Fibroblast of the aortic adventitia (primary cell): ENCODE measurements at places on chromosomes 7 and 10. TPM values are rescaled to one million over a fixed set of nuclear protein-coding genes. Genes with fewer than 3 reads are reported as not detected.

The IFT22 gene
- 38.1 and 57.7 TPM in 2 replicates for total RNA-seq

The OR2A7 gene
- total RNA-seq = 0.81 and 0.98 TPM in 2 replicates

The TTYH3 gene
- total RNA-seq = 9.2 and 27.9 TPM in 2 replicates

The GIMAP2 gene
- 0.27 and 0.98 TPM in 2 replicates for total RNA-seq

The MBLAC1 gene
- 1.9 and 4.2 TPM in 2 replicates for total RNA-seq

The SPRN gene
- 0.18 and 0.82 TPM in 2 replicates for total RNA-seq

GRCh38 chr10:97279121-97279815, 13.2 kb downstream of the ARHGAP19 start:
- peak; percentile 28 for DNase-seq

DNA sequence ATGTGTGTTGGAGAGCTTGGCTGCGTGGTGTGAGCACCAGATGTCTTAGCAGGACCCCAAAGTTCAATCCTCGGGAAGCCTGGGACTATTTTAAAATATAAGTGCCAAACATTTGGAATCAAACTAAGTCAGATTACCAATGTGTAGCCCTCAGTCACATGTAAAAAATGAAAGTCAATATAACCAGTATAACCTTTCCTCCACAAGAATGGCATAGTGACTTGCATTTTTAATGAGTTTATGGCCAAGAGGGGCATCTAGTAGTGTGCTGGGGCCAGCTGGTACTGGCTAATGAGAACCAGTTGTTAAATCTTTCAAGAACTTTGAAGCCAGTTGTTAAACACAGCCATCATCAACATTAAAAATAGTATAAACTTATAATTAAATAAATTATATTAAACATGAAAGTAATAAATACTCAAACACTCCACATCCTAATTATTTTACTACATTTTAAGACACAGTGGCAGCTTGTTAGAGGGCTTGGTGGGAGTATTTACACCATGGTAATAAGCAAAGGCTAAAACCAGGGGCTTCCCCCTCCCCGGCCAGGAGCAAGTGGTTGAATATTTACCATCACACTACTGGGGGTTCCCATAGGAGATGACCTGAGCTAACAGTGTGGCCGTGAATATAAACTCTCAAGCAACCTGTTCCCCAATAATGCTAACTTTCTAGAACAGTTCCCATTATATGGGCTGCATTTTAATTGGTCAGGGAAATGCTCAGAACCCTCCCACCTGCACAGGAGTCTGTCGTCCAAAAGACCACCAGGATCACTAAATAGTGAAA, 7.9 kb upstream of the FAM170B start:
- no peak for DNase-seq

- peak; percentile 65 for DNase-seq
Observed at GRCh38 chr7:47143339-47143738, 438.6 kb downstream of the TNS3 start.

GRCh38 chr7:15602236-15602635, 40.4 kb upstream of the AGMO start:
- DNase-seq = peak; percentile 12

GRCh38 chr7:135755351-135755753, 6.7 kb upstream of the FAM180A start:
- DNase-seq = peak; percentile 32

DNA sequence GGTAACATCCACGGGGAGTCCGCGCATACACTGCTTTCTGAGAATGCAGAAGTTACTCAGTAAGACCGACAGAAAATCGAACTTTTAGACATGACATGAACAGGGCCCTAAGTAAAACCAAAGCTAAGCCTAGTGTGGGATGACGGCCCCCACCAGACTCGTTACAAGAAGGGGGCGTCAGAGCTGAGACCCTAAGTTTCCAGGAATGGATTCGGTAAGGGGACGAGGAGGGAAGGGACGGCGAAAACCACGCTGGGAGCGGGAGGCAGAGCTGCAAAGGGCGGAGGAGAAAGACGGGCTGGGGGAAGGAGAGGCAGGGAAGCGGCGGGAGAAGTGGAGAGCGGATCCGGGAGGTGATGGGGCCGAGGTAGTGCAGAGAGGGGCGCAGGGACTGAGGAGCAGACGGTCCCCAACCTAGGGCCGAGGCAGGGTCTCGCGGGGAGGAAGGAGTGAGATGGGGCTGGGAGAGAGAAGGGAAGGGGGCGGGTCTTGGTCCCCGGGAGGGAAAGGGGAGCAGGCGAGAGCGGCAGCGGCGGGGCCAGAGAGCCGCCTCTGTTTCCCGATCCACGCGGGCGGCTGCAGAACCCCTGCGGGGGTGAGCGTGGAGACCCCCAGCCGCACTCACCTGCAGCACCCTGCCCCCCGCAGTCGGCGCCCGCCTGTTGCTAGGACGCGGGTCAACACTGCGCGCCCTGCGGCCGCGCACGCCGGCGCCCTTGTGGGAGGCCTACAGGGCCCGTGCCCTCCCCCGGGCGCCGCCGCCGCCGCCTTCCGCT, 513 bp downstream of the ODAD2 start:
- DNase-seq = peak; percentile 3

DNA sequence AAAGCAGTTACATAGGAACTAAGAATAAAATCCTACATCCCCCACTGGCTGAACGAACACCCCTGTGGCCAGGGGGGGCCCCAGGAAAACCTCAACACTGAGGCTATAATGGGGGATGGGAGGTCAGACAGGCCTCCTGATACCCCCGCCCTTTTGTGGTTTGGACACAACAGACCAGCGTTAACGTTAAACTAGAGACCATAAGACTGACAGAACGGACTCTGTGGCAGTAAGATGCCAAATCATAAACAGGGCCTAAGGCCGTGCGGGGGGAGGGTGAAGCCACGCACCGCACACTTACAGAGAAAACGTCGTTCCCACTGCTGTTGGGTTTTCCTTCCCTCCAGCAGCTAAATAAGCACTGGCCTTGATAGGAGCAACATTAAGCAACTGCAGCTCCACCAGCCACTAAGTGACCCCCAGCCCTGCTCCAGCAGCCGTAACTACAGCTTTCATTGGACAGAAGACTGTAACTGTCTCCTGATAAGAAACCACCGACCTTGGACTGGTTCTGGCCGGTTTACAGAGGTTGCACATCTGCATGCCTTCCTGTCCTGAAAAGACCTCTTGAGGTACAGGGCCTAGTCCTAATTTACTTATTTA, 3.4 kb upstream of the PPP2R2D start:
- DNase-seq = no peak

DNA sequence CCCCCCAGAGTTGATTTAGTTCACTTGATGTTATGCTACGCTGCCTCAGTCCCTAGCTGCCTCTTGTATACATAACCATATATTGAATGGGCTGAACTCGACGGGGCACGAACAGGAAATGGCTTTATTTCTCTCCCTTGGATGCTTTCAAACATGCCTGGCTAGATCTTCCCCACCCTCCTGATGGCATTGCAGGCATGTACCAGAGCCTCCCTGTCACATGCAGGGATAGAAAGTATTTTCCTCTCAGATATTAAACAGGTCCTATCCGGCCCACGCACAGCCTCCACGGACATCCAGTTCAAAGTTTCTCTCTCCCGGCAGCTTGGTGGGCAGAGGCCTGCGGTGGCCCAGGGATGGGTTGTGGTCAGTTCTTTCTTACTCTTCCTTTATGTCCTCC, 422.1 kb downstream of the RPS24 start:
- no peak for DNase-seq

GRCh38 chr7:115260381-115260780, 338.5 kb downstream of the MDFIC start:
- DNase-seq = peak; percentile 22

GRCh38 chr7:55532150-55532917, 40.0 kb downstream of the VOPP1 start:
- DNase-seq = no peak

GRCh38 chr10:14087566-14087965, 243.2 kb downstream of the FRMD4A start:
- DNase-seq = no peak

DNA sequence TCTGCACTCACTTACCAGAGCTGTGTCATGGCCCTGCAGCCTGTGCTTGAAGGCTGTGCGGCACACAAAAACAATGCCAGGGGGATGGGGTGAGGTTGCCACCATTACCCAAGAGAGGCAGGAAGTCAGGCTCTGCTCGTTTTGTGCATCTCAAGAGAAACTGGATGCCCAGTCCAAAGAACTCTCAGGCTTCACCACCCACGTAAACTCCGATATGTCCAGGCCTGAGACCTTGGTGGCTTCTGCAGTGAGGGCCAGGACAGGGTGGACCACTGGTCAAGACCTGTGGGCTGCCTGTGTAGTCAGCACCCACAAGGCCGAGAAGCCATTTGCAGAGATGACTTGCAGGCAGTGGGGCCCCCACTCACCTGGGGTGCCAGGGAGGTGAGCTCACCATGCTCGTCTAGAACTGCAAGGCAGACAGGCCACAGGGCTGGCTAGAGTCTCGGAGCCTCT, 54.7 kb upstream of the EBF3 start:
- no peak for DNase-seq

DNA sequence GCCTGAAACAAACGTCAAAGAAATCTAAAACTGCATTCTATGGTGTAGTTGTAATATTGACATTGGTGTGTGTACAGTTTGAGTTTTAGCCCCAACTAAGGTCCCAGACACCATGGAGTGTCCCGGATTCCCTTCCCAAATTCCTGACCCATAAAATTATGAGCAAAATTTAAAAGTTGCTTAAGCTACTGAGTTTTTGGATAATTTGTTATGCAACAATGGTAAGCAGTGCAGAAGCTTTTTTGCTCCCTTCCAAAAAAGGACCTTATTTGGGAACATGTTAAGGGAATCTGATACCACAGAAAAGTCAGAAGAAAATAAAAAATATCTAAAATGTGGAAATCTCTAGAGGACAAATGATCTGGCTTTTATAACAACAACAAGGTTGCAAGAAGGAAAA, 63.3 kb upstream of the KMT2E start:
- peak; percentile 54 for DNase-seq

DNA sequence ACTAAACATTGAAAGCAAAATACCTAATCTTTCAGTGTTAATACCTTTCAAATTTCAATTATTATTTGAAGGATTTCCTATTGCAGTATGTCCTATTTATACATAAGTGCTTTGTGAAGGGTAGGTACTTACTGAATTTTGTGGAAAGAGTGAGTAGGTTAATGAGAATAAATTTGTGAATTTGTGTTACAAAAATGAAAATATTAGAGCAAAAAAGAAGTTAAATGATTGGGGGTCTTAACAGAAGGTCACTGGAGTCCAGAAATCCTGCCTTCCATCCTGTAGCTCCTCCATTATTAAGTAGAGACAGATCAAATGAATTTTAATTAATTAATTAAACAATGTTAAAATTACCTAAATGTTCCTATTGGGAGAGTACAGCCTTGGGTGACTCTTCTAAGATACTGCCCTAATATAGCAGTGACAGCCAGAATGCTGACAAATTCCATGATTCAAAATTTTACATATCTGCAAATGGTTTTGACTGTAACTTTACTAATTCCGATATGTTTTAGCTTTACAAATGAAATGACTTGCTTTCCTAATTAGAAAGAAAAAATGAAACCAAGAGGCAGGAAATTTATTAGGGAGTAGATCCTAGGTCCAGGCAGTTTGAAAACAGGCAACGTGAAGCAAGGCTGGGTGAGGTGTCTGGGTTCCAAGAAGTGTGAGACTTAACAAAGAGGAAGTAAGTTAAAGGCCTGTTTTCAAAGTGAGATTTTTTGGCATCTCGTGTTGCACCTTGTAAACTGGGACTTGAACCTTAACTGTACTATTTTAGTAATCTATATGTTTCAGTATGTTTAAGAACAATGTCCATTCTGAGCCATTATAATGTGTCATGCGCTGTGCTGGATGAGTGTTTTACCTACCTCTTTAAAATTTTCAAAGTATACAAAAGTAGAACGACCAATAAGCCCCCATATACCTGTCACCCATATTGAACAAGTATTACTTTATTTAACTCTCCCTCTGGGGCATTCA, 1.5 kb downstream of the PIK3CG start:
- no peak for DNase-seq

- no peak for DNase-seq
Observed at GRCh38 chr10:131657318-131657984, 243.4 kb upstream of the PPP2R2D start.

DNA sequence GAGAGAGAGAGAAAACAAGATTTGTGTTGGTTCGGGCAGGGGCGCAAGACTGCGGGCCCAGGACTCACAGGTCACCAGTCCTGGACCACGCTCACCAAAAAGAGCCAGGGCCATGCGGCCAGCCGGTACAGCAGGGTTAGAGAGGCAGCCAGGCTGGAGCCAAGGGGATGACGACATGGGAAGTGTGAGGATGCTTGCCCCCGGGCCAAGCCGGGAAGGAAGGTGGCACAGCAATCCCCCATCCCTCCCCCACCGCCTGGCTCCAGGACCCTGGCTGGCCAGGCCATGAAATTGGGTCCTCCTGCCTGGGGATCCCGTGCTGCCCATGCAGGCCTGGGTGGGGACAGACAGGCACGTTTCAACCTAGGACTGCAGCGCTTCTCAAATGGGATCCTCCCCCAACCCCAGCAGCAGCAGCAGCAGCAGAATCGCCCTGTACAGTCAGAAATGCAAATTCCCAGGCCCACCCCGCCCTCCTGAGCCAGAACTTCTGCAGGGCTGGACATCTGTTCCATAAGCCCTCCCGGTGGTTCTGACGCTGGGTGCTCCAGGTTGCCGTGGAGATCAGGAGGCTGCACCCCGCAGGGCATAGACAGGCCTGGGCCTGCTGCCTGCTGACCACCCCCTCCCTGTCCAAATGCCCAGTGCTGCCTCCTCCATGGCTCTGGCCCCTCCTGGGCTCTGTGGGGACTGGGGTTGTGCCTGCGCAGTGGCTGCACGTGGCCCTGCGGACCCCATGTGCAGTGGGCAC, 35.0 kb downstream of the YKT6 start:
- no peak for DNase-seq

GRCh38 chr7:84700563-84701370, 486.1 kb downstream of the SEMA3D start:
- no peak for DNase-seq

DNA sequence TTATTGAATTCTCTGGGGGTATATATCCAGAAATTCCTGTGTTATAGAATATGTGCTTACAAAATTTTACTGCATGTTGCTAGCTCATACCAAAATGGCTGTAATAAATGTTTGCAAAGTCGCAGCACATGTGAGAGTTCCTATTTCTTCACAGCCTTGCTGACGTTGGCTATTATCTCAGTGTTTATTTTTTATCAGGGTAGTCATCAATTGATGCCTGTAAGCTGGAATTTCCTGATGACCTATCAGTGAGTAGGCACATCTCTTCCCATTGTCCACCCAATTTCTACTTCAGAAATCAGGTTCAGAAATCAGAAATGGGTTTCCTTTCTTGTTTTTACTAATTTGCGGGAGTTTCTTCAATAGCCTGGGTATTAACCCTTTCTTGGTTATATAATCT, 268.1 kb upstream of the FZD8 start:
- peak; percentile 93 for DNase-seq
